ENCODE measurements at places on chromosomes 1 and 21. TPM values are rescaled to one million over a fixed set of nuclear protein-coding genes. Genes with fewer than 3 reads are reported as not detected.
A peak's percentile ranks its signal among the peaks of the same experiment; 100 is the strongest.

DNA sequence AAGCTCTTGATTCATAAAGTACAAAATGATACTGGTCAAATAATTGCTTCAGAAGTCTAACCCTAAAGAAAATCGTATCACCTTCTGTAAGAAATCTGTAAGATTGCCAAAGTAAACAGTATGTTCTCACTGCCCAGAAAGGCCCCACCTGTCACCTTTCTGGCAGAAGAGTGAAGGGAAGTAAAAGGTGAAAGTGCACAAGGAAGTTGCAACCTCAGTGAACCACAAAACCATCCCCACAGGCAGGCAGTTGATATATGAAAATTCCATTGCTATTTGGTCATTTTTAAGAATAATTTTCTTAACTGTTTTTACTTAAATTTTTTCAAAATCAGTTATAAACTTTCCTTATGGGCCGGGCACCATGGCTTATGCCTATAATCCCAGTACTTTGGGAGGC, 48.5 kb upstream of the FBXO28 start:
- DNase-seq, result no peak

GRCh38 chr1:175217721-175218531, 25.4 kb upstream of the KIAA0040 start:
- no peak for DNase-seq

DNA sequence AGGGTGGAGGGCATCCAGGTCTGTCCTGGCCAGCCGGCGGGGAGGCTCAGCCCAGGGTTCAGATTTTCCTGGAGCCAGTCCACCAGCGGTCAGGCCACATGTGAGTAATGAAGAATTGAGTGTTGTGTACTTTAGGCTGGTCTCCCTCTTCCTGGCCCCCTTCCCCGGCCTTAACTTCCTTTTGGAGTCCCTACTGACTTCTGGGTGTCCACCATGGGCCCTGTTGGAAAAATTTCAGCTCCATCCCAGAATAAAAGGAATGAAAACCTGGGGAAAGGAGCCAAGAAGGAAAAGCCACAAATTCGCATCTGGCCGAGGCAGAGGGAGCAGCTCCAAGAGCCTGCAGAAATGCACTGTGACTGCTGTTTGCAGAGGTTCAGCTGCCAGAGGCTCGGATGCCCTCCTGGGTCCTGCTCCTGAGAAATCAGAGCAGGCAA, 35.5 kb upstream of the HHAT start:
- DNase-seq, result no peak

- DNase-seq, result no peak
Measured at GRCh38 chr1:156143765-156144489, 9.5 kb upstream of the SEMA4A start.

GRCh38 chr1:57281324-57281723, 142.5 kb downstream of the DAB1 start:
- no peak for DNase-seq

GRCh38 chr21:45950740-45951515, 30.6 kb upstream of the COL6A1 start:
- DNase-seq, result no peak

DNA sequence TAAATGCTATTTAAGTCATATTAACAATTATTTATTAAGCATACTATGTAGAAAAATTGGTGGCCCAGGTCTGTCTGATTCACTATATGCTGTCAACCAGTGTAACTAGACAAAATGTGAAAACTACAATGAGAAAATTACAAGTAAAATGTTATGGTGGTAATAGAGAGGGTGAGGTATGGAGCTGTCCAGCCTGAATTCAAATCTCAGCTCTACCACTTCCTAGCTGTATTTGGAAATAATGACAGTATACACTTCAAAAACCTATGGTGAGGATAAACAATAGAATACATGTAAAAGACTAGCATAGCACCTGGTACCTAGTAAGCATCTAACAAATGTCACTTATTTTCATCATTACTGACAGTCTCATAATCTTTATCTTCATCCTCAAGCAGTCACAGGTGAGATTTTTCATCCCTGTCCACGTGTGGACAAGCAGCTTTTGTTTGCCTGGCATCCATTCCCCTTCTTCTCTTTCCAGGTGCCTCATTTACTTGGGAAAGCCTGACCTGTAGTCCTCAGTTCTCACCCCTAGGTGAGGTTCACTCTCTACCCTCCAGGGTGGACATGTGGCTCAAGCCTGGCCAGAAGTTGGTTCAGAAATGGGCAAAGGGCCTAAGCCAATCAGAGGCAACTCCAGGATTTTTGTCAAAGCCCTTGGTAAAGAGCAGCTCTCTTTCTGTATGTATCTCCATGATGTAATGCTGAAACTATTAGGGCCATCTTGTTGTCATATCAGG, 29.5 kb downstream of the EGLN1 start:
- DNase-seq, result no peak

DNA sequence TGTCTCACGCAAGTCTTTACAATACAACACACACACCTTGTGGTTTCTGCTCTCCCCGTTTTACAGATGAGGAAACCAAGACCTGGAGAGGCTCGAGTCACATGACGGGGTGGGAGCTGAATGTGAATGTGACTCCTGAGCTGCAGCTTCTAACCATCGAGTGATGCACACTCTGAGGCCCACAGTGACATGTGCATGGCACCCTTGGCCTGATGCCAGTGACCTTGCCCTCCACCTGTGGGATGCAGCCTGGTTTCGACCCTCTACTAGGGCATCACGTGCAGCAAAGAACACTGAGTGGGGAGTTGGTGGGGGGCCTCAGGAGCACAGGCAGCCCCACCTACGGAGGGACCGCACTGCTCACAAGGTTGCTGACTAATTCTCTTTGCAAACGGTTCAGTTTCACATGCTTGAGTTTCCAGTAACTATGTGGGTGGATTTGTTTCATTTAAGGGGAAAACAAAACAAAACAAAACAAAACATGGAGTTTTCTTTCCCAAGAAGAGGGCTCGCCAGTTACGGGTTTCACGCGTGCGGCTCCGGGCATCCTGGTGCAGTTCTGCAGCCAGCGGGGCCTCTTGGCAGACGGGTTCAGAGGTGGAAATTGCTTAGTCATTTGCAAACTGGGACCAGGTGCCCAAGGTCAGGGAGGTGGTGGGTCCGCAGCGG, 22.9 kb downstream of the SPSB1 start:
- peak; percentile 31 for DNase-seq

- DNase-seq, result no peak
Measured at GRCh38 chr1:214476229-214476985, 75.0 kb downstream of the PTPN14 start.

- DNase-seq, result no peak
Measured at GRCh38 chr1:107142140-107142542, 1.3 kb downstream of the NTNG1 start.

DNA sequence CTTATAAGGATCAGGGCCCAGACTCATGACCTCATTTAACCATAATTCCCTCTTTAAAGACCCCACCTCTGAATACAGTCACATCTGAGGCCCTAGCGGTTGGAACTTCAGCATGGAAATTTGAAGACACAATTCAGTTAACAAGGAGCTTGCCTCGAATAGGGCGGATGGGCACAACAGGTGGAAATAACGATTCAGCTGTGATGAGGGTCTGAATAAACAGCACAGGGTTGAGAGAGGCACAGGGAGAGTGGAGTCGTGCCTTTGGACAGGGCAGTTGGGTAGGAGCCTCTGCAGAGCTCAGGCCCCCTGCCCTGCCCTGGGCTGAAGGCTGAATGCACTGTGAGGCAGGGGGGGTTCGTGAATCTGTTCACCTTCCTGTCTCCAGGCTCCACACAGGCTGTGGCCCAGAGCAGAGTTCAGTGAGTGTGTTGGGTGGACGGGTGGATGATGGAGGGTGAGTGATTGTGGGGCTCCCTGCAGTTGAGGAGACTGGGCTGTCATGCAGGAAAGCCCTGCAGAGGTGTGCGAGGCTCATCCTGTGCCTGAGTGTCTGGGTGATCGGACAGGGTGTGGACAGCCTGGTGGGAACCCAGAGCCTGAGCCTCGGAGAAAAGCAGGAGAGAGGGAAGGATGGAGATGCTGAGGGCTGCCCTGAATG, 243.1 kb downstream of the FOXD2 start:
- DNase-seq, result no peak

GRCh38 chr1:72917920-72918319, 635.6 kb upstream of the NEGR1 start:
- no peak for DNase-seq

GRCh38 chr1:157415661-157416060, 136.7 kb downstream of the FCRL5 start:
- no peak for DNase-seq

SORT1 gene
- 1.4 TPM for total RNA-seq

C1orf226 gene
- not detected for total RNA-seq

ADGRB2 gene
- total RNA-seq, result 0.27 TPM

NUDT4B gene
- not detected for total RNA-seq

KRTAP12-2 gene
- not detected for total RNA-seq

UMODL1 gene
- not detected for total RNA-seq

ERICH3 gene
- not detected for total RNA-seq

Measured in GM12878 (cell line).